ENCODE measurements at places on chromosomes 13 and 19.

DNA sequence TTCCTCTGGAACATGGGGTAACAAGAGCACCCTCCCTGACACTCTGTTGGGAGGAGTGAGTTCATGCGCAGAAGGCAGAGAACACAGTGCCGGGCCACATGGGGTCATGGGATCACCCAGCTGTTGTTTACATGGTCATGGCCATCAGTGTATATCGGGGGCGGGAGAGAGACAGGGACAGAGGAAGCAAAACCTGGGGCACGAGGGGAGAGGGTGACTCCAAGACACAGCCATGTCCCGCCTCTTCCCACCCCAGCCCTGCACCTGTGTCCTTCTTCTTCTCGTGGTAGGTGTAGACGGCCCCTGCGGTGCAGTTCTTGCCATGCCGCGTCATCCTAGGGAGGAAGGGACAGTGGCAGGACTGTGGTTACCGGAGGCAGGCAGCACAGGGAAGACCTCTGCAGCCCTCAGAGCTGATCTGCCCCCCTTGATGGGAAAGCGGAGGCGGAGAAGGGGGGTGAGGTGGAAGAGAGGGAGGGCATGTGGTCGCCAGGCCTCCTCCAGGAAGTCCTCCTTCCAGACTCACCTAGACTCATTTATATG is 19.9 kb downstream of the NOSIP start:
- no peak for DNase-seq

DNA sequence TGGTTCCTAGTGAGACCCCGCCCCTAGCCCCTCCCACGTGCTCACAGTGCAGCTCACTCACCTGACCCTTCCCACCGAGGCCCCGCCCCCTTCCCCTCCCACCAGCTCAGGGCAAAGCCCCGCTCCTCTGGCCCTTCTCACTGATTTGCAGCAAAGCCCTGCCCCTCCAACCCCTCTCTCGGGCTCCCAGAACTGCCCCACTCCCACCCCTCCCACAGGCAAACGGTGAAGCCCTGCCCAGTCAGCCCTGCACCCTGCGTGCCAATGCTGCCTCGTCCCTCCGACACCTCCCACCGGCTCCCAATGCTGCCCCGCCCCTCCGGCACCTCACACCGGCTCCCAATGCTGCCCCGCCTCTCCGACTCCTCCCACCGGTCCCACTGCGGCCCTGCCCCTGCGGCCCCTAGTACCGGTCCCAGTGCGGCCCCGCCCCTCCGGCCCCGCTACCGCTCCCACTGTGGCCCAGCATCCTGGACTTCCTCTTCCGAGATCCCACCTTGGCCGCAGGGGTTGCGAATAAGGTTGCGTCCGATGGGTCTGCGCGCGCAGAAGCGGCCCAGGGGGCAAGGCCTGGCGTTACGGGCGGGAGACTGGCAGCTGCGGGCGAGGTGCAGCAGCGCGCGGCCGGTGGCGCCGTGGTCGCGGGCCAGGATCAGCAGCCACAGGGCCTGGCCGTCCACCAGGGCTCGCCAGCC is 834 bp downstream of the FBXO27 start:
- DNase-seq: no peak

DNA sequence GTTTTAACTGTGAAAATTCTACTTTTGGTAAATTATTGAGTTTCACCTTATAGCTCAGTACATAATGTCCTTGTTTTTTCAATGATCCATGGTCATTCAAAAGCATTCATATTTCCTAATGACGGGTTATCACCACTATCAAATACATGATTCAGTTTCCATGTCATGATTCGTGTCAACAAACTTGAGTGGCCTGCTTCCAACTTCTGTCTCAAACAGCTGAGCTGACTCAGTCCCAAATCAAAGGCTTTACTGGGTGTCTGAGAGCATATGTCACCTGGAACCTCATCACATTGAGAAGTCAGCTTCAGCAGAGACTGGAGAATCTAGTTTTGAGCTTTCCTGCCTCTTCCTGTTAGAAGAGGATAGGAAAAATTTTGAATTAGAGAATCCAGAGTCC is 40.3 kb upstream of the SGCG start:
- DNase-seq: no peak

GRCh38 chr13:65854431-65854830 is 1375.7 kb downstream of the PCDH9 start:
- no peak for DNase-seq

GRCh38 chr13:40070357-40070756 is 414.9 kb downstream of the COG6 start:
- no peak for DNase-seq

GRCh38 chr13:48488995-48489394 is 43.9 kb downstream of the RCBTB2 start:
- DNase-seq: no peak

GRCh38 chr13:32031815-32032370 is 319 bp downstream of the FRY start:
- no peak for DNase-seq

DNA sequence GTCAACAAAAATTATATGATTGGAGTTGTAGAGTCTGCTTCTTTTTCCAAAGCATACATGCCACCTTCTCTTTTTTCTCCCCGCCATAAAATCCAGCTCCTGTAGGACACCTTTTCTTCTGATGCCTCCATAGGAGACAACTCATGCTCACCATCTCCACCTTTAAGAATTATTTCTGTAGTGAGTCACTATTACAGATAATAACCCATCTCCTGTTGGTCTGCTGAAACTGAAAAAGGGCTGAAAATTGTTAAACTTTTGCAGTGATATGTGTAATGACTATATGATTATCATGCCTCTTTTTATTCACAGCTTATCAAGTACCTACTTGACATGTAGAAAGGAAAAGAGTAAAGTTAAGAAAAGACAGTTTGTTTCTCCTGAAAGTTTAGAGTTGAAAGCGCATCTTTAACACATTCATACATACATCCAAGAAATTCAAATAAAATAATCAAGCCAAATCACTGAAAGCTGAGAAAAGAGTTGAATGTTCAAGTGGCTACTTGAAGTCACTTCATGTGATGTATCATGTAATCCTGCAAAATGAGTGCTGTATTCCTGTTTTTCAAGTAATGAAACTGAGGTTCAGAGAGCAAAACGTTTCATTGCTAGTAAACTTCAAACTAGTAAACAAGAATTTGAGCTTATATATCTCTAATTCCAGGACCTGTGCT is 35.5 kb upstream of the LPAR6 start:
- DNase-seq: no peak

- no peak for DNase-seq
Observed at GRCh38 chr13:99074693-99075092, 96.8 kb upstream of the DOCK9 start.

- no peak for DNase-seq
Observed at GRCh38 chr13:96071504-96071903, 18.3 kb upstream of the UGGT2 start.

- DNase-seq: no peak
Observed at GRCh38 chr19:50178320-50178719, 15.2 kb upstream of the IZUMO2 start.

GRCh38 chr19:5074407-5074806 is 105.5 kb downstream of the KDM4B start:
- DNase-seq: no peak

DNA sequence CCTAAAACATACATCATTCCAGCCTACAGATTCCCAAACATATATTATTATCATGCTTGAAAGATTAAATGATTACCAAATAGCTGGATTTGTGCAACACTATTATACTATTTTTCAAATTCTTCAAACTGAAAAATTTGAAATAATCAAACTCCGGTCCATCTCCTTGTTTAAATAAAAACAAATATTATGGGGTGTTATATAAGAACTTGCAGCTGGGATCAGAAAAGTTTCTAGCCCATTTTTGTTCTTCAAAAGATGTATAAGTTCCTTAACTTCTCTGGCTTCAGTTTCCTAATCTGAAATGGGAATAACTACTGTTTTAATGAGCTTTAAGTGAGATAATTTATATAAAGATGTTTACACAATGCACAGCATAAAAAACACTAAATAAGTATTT is 422.9 kb downstream of the PCDH9 start:
- no peak for DNase-seq
